Occipital lobe (tissue), 3 donors: ENCODE measurements at places on chromosomes 13 and 19. TPM values are rescaled to one million over a fixed set of nuclear protein-coding genes. Genes with fewer than 3 reads are reported as not detected.

CPT1C gene
- 42.1 TPM for total RNA-seq

HSPB6 gene
- 0.31 TPM for total RNA-seq

FPR1 gene
- total RNA-seq = 6.7 TPM

TEAD2 gene
- 10.0 TPM for total RNA-seq

MBD3L2 gene
- not detected for total RNA-seq

HCN2 gene
- total RNA-seq = 8.0 TPM
